ENCODE measurements at places on chromosomes 7 and 10.

- no peaks in the 10 kb centered on the region for H3K36me3 ChIP-seq
- no peak overlapping the region for H3K4me3 ChIP-seq
- peak overlapping the region; percentile 34 for H3K27ac ChIP-seq
- no peaks in the 10 kb centered on the region for H3K27me3 ChIP-seq
- no peak for DNase-seq
Measured at GRCh38 chr7:94160719-94161435, 156.7 kb upstream of the BET1 start.

- H3K36me3 ChIP-seq = no peaks in the 10 kb centered on the region
- H3K27me3 ChIP-seq = no peaks in the 10 kb centered on the region
- peaks cover 33% of the 10 kb centered on the region for H3K4me1 ChIP-seq
- H3K27ac ChIP-seq = peak overlapping the region; percentile 98
Measured at GRCh38 chr7:978416-979091, 3.2 kb upstream of the COX19 start.

GRCh38 chr7:132415259-132415658 is 161.0 kb downstream of the PLXNA4 start:
- H3K27me3 ChIP-seq = peaks cover 24% of the 10 kb centered on the region
- H3K36me3 ChIP-seq = no peaks in the 10 kb centered on the region
- H3K4me3 ChIP-seq = no peak overlapping the region
- peaks cover 7% of the 10 kb centered on the region for H3K4me1 ChIP-seq

GRCh38 chr7:121447243-121447910 is 51.3 kb upstream of the FAM3C start:
- no peak overlapping the region for H3K4me3 ChIP-seq
- no peaks in the 10 kb centered on the region for H3K36me3 ChIP-seq
- H3K4me1 ChIP-seq = peaks cover 6% of the 10 kb centered on the region
- H3K27ac ChIP-seq = no peak overlapping the region
- DNase-seq = no peak

DNA sequence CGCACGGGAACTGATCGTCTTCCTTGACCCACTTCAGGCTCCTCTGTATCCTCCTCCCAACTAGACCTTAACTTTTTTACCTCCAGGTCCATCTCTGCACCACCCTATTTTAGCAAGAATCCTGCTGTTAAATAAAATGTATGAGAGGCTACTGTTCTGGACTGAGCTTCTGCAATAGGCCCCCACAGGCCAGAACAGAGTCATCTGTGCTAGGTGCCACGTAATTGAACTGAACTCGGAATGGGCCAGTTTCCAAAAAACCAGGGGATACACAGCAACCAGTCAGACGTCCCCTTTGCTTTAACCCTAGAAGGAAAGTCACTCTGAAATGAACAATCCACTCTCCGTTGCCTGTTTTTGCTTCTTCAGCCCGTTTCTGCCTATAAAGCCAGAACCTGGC is 71.3 kb downstream of the CHST15 start:
- DNase-seq = no peak
- no peaks in the 10 kb centered on the region for H3K4me1 ChIP-seq
- no peaks in the 10 kb centered on the region for H3K36me3 ChIP-seq
- H3K27me3 ChIP-seq = peaks cover 15% of the 10 kb centered on the region

- peaks cover 13% of the 10 kb centered on the region for H3K4me1 ChIP-seq
- no peaks in the 10 kb centered on the region for H3K27me3 ChIP-seq
- no peaks in the 10 kb centered on the region for H3K36me3 ChIP-seq
- H3K4me3 ChIP-seq = peak overlapping the region; percentile 23
- peak overlapping the region; percentile 89 for H3K27ac ChIP-seq
Measured at GRCh38 chr7:39465055-39465929, 100.9 kb upstream of the YAE1 start.
